ENCODE measurements at places on chromosomes 7 and 10. TPM values are rescaled to one million over a fixed set of nuclear protein-coding genes. Genes with fewer than 3 reads are reported as not detected.
A peak's percentile ranks its signal among the peaks of the same experiment; 100 is the strongest.

The CYP3A5 gene
- under 0.01 TPM for total RNA-seq

The ACTL6B gene
- total RNA-seq = not detected

- DNase-seq = peak; percentile 50
Measured at GRCh38 chr10:30581779-30582380, 47.7 kb downstream of the LYZL2 start.

GRCh38 chr10:69644658-69645295 lies 14.7 kb downstream of the FAM241B start:
- peak; percentile 56 for DNase-seq

- no peak for DNase-seq
Measured at GRCh38 chr7:25947669-25948516, 204.1 kb upstream of the NFE2L3 start.

GRCh38 chr7:123154231-123154860 lies 45.4 kb downstream of the SLC13A1 start:
- DNase-seq = peak; percentile 81

DNA sequence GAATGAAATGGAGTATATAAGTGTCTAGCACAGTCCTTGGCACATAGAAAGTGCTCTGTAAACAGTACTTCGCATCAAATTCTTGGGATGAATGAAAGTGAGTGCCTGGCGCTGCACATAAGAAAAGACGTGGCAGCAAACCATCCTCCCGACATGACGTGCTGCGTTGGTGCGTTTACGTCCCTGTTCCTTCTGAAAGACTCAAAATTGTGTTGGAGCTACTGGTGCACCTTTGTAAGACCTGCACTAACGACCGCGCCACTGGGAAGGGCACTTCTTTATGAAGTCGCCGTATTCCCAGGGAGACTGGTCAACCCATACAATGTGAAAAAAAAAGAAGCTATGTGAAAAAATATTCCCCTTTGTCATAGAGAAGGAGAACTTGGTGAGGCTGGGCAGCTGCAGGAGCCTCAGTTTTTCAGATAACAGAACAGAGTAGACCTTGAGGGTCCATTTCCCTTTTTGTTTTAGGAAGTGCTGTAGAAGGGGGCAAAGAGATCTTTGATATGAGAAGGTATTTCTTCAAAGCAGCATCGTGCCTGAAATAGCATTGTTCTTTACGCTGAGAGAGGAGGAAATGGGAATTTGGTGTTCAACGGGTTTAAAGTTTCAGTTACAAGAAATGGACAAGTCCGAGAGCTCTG lies 91.7 kb downstream of the PTPRE start:
- DNase-seq = no peak

GRCh38 chr10:110898391-110898790 lies 20.6 kb downstream of the BBIP1 start:
- DNase-seq = no peak

The TMEM176B gene
- not detected for total RNA-seq

- DNase-seq = peak; percentile 54
Measured at GRCh38 chr10:86440874-86441843, 74.6 kb upstream of the GRID1 start.

DNA sequence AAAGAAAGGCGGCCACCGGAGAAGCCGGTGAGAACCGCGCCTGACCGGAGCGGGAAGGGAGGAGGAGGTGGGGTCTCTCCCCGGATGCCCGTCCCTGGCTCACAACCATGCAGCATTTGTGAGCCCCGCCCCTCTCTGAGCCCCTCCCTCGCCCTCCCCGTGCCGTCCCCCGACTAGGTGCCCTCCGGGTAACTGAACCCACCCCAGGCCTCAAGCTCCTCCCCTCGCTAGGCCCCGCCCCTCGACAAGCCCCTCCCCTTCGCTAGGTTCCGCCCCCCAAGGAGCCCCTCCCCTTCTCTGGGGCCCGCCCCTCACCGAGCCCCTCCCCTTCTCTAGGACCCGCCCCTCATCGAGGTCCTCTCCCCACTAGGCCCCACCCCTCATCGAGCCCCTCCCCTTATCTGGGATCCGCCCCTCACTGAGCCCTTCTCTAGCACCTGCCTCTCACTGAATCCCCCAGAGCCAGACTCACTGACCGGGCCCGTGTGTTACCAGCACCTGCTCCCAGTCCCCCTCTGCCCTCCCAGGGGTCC lies 42.2 kb upstream of the HSPB1 start:
- DNase-seq = peak; percentile 11

- peak; percentile 87 for DNase-seq
Measured at GRCh38 chr7:142587578-142588191, 161.6 kb upstream of the PRSS1 start.

- no peak for DNase-seq
Measured at GRCh38 chr7:156669035-156669828, 28.7 kb downstream of the RNF32 start.

The TMEM213 gene
- not detected for total RNA-seq

DNA sequence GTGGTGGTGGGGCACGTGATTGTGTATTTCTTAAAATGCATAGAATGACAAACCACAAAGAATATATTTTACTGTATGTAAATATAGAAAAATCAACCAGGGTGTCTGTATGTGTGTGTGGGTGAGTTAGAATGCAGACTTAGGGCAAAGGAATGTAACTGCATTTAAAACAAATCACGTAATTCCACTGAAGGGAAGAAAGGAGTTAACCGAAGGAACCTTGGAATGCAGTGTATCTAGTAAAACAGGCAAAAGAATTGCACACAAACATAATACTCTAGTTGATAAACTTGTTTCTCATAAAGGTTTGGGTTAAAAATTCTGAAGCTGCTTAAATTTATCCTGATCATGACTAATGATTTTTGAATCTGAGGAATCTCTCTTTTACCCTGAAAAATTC lies 134.9 kb downstream of the ADRA2A start:
- DNase-seq = peak; percentile 41

DNA sequence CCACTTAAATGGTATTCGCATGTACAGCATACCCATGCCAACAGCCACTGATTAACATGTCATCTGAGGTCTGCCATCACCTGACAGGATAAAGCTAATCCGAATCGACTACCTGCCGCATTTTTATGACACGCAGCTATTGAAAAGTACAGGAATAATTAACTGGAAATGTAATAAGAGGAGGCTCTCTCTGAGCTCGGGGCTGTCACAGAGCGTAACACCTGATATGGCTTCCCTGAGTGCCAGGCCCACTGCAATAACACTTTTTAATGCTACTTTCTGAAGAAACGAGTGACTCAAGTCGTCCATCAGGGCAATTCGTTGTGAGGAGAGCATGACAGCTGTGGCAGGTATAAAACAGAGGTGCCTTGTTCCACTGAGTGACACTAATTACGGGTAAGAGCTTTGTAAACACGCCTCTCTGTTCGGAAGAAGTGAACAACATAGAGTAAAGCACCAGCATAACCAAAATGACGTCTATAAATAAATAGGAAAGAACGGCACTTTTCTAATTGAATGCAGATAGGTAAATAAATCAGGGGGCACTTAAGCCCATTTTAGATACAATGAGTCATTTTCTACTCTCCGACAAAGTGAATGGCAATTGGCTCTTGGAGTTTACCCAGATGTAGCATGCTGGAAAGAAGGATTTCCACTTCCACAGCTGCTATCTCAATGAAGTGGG lies 56.5 kb upstream of the CREB5 start:
- DNase-seq = no peak

Measured in fibroblast of villous mesenchyme (primary cell).